ENCODE measurements at places on chromosomes 2 and 18.
A peak's percentile ranks its signal among the peaks of the same experiment; 100 is the strongest.

DNA sequence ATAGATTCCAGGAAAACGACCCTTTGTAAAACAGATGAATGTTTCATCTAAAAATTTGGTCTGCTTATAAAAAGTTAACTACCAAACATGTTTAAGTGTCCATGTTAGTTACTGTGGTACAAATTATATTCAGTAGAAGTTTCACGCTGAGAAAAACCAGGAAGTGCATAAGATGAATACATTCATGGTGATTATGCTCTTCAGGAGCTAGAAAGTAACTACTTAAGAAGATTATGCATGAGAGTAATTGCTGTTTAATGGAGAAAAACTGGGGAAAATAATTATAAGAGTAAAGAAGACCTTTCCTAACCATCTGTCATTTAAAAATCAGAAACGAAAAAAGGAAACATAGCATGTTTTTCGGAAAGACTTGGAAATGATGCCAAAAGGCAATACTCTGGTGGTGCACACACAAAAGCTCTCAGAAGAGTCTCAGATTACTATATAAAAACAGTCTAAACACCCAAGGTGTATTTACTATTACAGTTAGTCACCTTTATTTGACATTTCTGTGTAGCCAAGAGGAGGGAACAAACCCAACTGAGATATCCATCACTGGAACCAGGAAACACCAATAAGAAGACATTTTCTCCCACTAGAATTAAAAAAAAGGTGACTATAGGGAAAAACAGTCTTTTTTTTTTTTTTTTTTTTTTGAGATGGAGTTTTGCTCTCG, 38.8 kb upstream of the METTL21A start:
- DNase-seq, result no peak

DNA sequence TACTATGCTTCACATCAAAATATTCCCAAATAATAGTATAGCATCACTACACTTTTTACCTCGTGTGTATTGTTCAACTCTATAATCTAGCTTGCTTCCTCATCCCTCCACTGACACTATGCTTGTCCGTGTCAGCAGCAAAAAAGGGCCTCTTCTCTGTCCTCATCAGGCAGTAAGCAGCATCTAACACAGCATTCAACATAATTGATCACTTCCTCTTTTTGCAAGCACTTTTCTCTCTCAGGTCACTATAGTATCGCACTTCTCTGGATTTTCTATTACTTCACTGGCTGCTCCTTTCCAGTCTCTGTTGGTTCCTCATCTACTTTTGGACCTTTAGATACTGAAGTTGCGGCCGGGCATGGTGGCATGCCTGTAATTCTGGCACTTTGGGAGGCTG, 64.9 kb upstream of the ZSWIM2 start:
- DNase-seq, result no peak

DNA sequence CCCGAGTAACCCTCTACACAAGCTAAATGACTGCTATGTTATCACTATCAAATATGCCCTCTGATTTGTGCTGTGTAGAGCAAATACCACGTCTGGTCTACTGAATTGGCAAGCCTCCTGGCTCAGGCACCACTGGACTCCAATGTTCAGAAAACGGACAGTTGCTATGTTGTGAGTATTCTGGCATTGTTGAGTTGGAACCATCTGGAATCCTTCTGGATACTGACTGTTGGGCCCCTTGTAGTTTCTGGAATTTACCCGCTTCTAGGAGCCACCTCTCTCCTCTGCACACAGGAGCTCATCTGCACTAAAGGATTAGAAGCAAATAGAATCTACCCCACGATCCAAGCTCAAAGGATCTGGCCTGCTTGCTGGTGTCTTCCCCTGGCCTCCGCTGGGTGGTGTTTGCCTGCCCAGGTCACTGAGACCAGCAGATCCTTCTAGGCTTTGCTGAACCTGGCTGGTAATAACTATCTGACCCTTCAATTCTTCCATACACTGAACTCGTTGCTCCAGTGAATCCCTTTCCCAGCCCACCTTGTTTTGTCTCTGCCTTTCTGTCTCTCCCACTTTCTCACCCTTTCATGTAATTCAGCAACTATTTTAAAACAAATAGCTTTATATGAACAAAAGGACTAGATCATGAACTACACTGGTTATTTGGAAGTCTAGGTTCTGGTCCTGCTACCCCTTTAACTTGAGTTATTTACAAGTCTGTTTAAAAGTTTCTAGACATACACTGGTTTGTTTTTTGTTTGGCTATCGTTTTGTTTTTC, 2.1 kb upstream of the HAAO start:
- DNase-seq, result no peak

- no peak for DNase-seq
Observed at GRCh38 chr2:62492048-62492447, 13.9 kb downstream of the TMEM17 start.

- no peak for DNase-seq
Observed at GRCh38 chr18:58344861-58345463, 283.9 kb downstream of the ALPK2 start.

- DNase-seq, result no peak
Observed at GRCh38 chr2:118084491-118085089, 3.7 kb upstream of the INSIG2 start.

DNA sequence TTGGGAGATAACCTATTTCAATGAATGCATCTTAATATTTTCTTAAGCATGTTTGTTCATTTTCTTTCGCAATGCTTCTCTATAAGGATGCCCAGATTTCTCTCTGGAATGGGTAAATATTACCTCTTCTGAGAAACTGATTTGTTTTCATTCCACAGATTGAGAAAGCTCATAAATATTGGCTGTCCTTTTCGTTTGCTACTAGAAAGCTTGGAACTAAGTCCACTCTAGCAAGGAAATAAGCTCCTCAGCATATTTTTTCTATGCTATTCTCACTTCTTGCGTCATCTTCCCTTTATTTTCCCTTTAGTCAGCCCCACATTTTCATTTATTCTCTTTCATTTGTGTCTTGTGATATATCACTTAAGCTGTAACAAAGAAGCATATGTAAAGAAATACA, 76.3 kb downstream of the ANTXR1 start:
- no peak for DNase-seq

DNA sequence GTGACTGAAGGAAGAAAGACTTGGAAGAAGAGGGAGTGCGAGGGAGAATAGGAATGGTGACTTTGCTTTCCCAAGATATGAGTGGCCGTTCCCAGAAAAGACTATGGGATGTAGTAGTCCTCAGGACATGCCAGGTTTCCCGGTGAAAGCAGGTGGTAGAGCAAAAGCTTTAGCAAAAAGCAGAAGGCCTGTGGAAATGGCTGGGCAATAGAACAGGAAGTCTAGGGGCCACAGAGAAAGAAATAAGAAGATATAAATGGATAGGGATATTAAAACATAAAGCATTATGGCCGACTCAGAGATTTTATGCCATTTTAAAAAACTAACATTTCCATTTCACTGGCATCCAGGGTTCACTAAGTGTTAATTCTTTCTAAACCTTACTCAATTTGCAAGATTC, 1.2 kb upstream of the SERPINB13 start:
- DNase-seq, result no peak

GRCh38 chr2:185137700-185138099, 539.4 kb downstream of the ZNF804A start:
- DNase-seq, result no peak

GRCh38 chr2:60213865-60214625, 339.4 kb downstream of the BCL11A start:
- no peak for DNase-seq

DNA sequence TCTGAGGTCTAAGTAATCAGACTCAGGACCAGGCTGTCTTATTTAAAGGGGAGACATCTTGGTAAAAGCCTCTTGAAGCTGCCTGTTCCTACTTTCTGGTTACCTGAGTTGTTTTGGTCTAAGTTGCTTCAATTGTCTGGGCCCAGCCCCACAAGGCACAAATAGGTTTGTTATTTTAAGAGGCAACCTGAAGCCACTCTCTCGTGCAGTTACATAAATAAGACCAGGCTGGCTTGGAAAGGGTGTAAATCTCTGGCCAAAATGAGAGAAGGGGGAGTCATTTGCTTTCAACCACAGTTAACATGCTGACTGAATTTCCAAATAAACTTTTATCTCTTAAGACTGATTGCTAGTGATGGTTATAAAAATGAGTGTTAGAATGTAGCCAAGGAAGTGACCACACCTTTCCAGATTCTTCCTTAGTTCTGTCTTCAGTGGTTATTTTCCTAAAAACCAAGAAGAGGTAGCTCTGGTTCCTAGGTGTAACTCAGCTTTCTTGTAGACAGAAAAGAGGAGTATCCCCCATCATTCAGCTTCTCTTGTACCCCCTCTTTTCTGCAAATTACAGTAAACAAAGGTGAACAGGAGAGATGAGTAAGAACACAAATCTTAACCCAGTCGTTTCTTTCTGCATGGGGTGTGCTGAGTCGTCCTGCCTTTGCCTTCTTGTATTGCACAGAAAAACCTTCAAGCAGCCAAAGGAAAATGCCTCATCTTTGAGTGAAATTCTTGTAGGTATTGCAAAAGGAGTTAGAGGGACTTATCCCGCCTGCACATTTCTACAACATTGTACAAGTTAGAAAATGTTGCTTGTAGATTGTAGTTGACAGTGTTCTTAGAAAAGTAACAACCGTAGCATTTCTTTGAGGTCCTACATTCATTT, 161.5 kb upstream of the NT5C1B start:
- no peak for DNase-seq

DNA sequence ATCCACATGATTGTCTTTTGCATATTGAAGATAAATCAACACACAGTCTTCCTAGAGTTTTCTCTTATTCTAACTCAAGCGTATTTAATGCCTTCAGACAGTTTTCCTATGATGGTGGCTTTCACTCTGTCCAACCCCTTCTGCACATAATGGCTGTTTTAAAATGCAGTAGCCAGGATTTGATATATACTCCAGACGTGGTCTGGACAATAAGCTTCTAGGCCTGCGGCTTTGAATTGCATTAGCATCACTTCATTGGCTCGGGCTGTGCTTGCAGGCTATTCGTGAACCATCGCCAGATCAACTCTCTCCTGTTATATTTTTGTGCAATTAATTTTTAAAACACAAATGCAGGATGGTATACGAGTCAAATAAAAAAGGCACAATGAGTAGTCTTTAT, 235.3 kb downstream of the BCL2 start:
- no peak for DNase-seq

- no peak for DNase-seq
Observed at GRCh38 chr2:212935752-212936151, 215.7 kb downstream of the IKZF2 start.

GRCh38 chr2:18610651-18611050, 21.3 kb upstream of the NT5C1B start:
- DNase-seq, result no peak

DNA sequence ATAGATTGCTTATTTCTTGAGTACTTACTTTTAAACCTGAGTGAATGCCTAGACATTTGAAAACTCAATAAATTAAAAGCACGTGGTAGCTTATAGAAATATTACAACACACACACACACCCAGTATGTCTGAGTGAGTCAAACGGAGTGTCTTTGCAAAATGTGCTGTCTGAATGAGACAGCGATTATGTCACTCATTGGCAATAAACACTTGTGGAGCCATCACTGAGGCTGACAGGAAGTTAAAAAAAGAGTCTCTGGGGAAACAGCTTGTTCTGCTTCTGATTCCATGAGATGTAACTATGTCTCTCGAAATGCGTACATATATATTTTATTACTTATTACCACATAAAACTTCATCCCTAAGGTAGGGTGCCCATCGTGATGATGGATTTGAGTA, 22.3 kb upstream of the VPS4B start:
- peak; percentile 18 for DNase-seq

- DNase-seq, result no peak
Observed at GRCh38 chr2:109437325-109438090, 176.3 kb downstream of the SEPTIN10 start.

DNA sequence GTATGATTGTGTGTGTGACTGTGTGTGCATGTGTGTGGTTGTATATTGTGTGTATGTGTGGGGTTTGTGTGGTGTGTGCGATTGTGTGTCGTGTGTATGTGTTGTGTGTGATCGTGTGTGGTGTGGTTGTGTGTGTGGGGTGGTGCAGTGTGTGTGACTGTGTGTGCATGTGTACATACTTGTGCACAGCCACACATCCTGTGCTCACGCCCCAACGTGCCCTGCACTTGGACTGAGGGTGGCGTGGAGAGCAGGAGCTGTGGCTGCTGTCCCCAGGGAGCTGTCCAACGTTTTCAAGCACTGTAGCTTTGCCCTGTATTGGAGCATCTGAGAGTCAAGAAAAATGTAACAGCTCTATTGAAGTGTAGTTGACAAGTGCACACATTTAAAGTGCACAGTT, 243.2 kb upstream of the HDAC4 start:
- no peak for DNase-seq

DNA sequence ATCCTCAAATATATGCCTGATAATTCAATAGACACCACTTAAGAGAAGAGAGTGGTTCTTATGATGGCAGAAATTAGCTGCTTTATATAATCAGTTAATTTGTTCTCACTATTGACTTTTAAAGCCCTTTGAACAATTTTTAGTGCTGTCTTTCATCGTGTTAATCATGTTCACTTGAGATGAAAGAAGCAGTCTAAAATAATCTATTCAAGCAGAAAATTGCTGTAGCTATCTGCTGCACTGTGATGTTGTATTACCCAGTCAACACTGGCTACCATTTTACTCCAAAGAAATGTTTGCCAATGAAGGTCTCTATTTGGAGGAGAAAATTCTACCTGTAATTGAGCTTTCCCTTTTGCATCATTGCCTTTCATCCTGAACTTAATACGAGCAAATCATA, 459.8 kb upstream of the FSIP2 start:
- DNase-seq, result no peak

DNA sequence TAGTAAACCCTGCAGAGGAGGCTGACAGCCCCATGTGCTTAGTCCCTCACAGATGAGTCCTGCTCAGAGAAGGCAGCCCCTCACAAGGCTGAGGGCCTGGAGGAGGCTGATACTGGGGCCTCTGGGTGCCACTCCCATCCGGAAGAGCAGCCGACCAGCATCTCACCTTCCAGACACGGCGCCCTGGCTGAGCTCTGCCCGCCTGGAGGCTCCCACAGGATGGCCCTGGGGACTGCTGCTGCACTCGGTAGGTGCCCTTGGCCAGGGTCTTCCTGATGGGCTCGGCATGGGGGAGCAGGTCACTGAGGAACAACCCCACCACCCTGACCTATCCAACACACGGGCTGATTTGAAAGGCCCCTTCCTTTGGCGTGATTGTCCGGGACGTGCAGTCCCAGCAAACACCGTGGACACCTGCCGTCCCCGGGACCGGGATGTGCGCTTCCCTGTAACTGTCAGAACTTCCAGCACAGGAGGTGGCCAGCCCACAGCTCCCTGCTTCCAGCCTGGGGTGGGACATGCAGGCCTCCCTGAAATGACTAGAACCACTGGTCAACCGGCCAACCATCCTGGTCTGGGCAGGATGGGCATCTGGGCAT, 38.6 kb downstream of the MLPH start:
- no peak for DNase-seq

DNA sequence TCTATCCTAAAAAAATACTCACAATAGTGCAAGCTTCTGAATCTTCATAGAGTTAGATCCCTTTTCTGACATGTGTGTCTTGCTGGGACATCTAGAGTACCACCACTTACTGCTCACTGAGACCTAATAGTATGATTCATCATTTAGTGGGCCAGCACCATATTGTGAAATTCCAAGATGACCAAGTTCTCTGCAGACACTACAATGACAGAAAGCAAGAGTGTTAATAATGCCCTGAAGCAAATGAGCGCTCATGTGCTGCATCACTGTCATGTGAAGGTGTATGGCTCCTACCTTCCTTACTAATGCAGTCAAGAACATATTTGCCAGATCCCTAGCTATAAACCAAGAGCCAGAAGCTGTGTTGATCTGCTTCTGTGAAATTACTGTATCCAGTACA, 606.2 kb upstream of the NXPH2 start:
- DNase-seq, result no peak

- no peak for DNase-seq
Observed at GRCh38 chr2:188969236-188969635, 4.9 kb upstream of the COL3A1 start.

GRCh38 chr2:214069254-214069653, 341.6 kb upstream of the VWC2L start:
- no peak for DNase-seq
